Left cardiac atrium (tissue), 4 donors: ENCODE measurements at places on chromosomes 2 and 18. TPM values are rescaled to one million over a fixed set of nuclear protein-coding genes. Genes with fewer than 3 reads are reported as not detected.

UBR3 gene
- 76.4 TPM for total RNA-seq

PLEKHH2 gene
- total RNA-seq = 5.8 TPM

CNTNAP5 gene
- total RNA-seq = not detected

NETO1 gene
- total RNA-seq = not detected

SOX11 gene
- total RNA-seq = 0.21 TPM

MAT2A gene
- total RNA-seq = 389 TPM

L3MBTL4 gene
- 15.1 TPM for total RNA-seq

AQP12A gene
- not detected for total RNA-seq
